Testis (tissue), 5 donors: ENCODE measurements at places on chromosomes 11 and 22. TPM values are rescaled to one million over a fixed set of nuclear protein-coding genes. Genes with fewer than 3 reads are reported as not detected.

Gene LRRC4C
- 0.45 TPM for polyA plus RNA-seq

Gene LINC01488
- not detected for polyA plus RNA-seq

Gene IL10RA
- 12.8 TPM for polyA plus RNA-seq

Gene SORL1
- polyA plus RNA-seq: 14.7 TPM

Gene MUC2
- 0.41 TPM for polyA plus RNA-seq

Gene C11orf16
- 5.9 TPM for polyA plus RNA-seq

Gene LRRC74B
- polyA plus RNA-seq: 8.7 TPM

Gene CHRM4
- polyA plus RNA-seq: 13.5 TPM

Gene SAAL1
- 29.0 TPM for polyA plus RNA-seq

Gene SCGB2A2
- polyA plus RNA-seq: 0.86 TPM

Gene SLC1A2
- 7.5 TPM for polyA plus RNA-seq
